ENCODE measurements at places on chromosomes 7 and 10. TPM values are rescaled to one million over a fixed set of nuclear protein-coding genes. Genes with fewer than 3 reads are reported as not detected.

BMPER gene
- total RNA-seq, result 0.05 TPM

TAS2R5 gene
- total RNA-seq, result 0.26 TPM

TDRD1 gene
- total RNA-seq, result not detected

CCL24 gene
- not detected for total RNA-seq

HKDC1 gene
- 0.61 TPM for total RNA-seq

- DNase-seq, result no peak
These were observed 49.8 kb downstream of the PLCE1 start for GRCh38 chr10:94043431-94043990.

GRCh38 chr7:66641526-66641871, 12.8 kb downstream of the KCTD7 start:
- no peak for DNase-seq

GRCh38 chr7:895451-896052, 19.2 kb downstream of the GET4 start:
- no peak for DNase-seq

GRCh38 chr10:114489521-114490310, 85.4 kb upstream of the AFAP1L2 start:
- peak; percentile 94 for DNase-seq
